ENCODE measurements at places on chromosomes 6 and 20.

DNA sequence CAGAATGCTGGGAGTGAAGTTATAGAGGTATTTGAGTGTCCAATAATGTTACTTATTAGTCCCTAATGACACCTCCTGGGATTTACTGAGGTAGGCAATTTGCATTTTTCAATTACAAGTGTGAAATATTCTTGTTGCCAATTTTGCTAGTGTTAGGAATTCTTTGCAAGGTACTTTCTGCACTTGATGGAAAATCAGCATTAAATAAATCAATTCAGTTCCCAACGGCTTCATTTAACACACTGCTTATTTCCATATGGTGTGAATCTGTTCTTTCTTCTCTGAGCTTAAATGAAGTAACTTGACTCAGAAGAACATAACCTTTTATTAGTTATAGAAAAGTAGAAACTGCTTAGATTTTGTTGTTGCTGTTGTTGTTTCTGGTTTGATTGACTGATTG, 21.2 kb downstream of the CCN2 start:
- DNase-seq, result no peak

GRCh38 chr6:20680697-20681165, 146.5 kb downstream of the CDKAL1 start:
- DNase-seq, result no peak

- no peak for DNase-seq
Measured at GRCh38 chr6:26088344-26088743, 1.1 kb downstream of the HFE start.

GRCh38 chr6:73731285-73731684, 35.3 kb downstream of the CD109 start:
- no peak for DNase-seq

DNA sequence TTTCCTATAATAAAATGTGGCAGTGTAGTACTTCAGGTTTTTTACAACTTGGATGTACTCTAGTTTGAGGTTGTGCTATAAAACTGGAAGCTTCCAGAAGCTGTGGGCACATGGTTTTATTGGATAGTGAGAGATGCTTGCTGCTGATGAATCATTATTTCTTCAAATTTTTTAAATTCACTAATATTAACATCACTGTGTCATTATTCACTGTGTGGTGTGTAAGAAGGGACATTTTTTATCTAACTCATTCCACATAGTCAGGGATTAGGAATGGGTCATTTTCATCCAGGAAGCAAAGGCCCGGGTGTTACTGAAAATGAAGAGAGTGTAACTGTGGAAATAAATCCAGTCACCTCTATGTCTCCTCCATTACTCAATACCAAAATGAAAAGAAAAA, 421.0 kb downstream of the TENT5A start:
- no peak for DNase-seq

GRCh38 chr20:57505979-57506378, 19.0 kb downstream of the CTCFL start:
- no peak for DNase-seq

DNA sequence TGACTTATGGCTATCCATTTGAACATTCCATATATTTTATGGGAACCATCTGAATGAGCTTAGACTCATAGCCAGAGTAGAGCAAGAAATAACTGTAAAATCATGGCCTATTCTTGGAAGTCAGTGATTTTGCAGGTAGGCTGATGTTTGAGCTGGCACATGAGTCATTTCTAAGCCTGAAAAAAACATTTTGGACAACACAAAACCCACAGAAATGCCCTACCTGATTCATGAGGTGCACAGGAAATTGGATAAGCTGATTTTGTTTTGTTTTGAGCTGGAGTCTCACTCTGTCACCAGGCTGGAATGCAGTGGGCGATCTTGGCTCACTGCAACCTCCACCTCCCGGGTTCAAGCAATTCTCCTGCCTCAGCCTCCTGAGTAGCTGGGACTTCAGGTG, 443.0 kb downstream of the PKHD1 start:
- DNase-seq, result peak; percentile 89
